ENCODE measurements at places on chromosomes 3 and 15.

- DNase-seq: no peak
Measured at GRCh38 chr3:36906504-36907149, 38.2 kb downstream of the TRANK1 start.

- no peak for DNase-seq
Measured at GRCh38 chr3:8482960-8483665, 18.5 kb upstream of the LMCD1 start.

GRCh38 chr3:7585052-7585451 lies 724.1 kb downstream of the GRM7 start:
- no peak for DNase-seq

DNA sequence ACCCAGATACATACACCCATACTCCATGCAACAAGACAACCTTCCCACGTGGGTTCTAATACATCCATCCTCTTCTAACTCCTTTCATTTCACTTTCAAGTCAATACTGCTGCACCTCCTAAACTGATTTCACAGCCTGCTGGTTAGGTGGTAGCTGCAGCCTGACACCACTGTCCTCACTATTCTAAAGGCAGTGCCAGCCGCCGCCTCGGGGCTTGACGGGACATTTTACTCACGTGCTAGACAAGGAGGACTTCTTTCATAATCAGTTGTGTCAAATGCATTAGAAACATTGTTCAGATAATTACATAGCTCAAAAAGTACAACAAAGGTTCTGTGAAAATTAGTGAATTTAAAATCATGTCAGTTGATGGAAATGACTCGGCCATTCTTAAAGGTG lies 6.3 kb downstream of the UROC1 start:
- DNase-seq: no peak

Measured in NCI-H524 (cell line).